ENCODE measurements at places on chromosomes 4 and X.

DNA sequence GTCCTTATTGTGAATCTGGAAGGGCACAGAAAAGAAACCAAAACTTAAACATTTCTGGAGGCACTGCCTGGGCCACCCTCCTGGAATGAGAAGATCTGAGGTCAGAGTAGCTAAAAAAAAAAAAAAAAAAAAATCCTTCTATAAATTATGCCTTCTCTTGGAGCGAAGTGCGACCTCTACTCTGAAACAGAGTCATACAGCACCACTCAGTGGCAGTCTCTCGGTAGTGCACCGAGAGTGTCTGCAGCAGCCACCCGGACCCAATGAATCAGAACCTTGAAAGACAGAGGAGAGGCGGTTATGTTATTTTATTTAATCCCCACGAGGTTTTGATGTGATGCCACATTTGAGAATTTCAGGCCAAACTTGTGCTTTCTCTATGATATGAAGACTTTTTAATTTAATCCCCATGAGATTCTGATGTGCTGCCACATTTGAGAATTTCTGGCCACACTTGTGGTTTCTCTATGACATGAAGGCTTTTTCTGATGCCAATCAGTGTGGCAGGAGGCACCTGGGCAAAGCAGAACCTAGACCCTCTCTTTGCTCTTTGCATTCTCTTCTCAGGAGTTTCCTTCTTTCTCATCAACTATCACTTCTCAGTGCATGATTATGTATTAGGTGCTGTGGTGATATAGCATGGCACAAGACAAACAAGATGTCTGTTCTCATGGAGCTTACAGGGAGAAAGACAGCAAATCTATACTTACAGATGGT is 5.6 kb upstream of the CT47C1 start:
- peak; percentile 45 for DNase-seq

DNA sequence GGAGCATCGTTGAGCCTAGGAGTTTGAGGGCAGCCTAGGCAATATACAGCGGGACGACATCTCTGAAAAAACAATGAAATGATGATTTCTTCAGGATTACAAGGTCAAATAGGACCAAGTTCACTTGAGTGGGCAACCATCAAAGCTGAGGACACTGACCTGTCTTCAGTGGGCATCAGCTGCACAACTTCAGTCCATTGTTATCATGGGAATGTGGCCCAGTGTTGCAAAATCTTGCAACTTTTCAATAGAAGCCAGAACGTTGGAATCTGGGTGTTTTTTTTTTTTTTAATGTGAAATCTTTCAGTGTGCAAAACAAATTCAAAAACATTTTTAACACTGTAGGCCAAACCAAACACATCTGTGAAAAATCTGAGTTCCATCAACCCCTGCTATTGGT is 155.4 kb upstream of the PLAC1 start:
- DNase-seq: no peak

GRCh38 chr4:148962539-148963290 is 520.5 kb upstream of the NR3C2 start:
- no peak for DNase-seq

GRCh38 chr4:178344096-178344495 is 901.9 kb upstream of the AGA start:
- no peak for DNase-seq

- DNase-seq: no peak
These were observed 286.3 kb downstream of the ANKRD50 start for GRCh38 chr4:124426279-124426678.

DNA sequence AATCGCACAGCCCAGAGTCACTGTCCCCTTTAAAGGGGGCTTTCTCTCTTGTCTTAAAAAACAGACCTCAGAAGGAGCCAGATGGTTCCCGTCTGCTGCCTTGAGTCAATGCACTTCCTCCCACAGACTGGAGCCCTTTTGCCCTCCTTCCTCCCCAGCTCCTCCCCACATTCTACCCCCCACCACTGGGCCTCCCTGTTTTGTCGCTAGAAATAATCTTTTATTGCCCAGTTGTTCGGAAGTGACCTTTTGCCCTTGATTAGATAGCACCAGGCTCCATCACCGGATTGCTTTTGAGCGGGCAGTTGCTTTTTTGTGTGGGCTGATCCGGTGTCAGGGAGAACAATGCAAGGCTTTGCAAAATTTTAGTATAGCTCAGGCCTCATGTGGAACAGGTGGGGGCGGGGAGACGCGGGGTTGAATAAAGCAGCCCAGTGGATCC is 47.7 kb downstream of the SPRY1 start:
- DNase-seq: peak; percentile 38

- DNase-seq: no peak
These were observed 35.7 kb upstream of the GABRQ start for GRCh38 chrX:152601848-152602616.

DNA sequence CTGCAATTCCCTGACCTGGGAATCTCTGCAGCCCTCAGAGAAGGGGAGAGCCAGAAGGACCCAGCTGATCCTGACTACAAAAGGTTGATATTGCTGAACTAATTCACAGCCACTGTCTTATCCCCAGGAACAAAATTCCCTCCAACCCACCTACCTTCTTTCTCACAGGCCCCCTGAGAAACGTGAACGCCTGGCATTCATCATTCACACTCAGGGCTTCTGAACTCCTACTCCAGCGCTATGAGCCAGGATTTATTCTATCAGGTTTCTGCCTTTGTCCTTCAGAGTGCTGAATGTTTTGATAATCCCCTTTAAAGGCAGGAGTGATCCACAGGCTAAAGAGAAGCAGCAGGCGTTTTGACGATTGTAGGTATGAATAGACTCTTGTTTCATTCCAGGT is 76.5 kb downstream of the KCNIP4 start:
- no peak for DNase-seq

- no peak for DNase-seq
These were observed 32.0 kb upstream of the FHL1 start for GRCh38 chrX:136115126-136115903.

DNA sequence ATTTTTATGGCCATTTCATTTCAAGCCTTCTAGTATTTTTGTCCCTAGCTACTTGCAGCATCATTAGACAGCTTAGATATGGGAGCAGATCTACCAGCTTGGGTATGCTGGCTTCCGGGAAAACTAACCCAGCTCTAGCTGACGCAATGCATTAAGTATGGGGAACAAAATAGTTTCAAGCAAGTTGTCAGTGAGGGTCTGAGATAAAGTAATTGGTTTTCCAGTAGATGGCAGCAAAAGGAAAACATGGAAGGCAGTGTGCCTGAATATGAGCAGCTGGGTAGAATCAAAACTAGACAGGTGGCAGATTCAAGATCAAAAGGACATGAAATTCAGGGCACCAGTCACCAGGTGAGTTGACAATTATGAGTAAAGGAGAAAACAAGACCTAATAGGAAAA is 340.9 kb upstream of the CTSO start:
- no peak for DNase-seq

- DNase-seq: no peak
These were observed 113.0 kb upstream of the TLR3 start for GRCh38 chr4:185955826-185956543.

- no peak for DNase-seq
These were observed 1.6 kb downstream of the RPL9 start for GRCh38 chr4:39456946-39457763.

DNA sequence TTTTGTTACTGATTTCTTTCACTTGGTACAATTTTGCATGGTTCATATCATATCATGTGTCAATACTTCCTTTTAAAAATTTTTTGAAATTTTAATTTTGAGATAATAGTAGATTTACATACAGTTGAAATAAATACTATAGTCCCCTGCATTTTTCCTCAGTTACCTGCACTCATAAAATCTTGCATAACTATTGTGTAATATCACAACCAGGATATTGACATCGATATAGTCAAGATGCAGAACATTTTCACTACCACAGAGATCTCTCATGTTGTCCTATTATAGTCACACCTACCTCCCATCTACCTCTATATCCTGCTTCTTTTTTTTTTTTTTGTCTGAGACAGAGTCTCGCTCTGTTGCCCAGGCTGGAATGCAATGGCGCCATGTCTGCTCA is 36.7 kb upstream of the MSN start:
- DNase-seq: no peak

DNA sequence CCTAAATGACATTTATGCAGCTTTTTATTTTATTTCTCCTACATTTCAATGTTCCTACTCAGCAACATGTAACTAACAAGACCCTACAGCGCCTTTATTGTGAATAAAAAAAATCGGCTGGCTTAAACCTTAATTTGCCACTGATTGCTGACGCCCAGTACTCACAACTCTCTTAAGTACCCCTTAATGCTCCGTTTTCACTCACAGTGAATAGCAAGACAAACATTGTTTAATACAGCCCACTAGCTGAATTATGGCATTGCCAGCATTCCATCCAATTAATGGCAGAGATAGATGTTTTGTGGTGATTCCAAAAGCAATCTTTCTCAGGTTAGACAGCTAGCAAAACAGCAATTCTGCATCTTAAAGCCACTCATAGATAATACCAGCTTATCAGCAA is 61.1 kb downstream of the PPARGC1A start:
- no peak for DNase-seq

DNA sequence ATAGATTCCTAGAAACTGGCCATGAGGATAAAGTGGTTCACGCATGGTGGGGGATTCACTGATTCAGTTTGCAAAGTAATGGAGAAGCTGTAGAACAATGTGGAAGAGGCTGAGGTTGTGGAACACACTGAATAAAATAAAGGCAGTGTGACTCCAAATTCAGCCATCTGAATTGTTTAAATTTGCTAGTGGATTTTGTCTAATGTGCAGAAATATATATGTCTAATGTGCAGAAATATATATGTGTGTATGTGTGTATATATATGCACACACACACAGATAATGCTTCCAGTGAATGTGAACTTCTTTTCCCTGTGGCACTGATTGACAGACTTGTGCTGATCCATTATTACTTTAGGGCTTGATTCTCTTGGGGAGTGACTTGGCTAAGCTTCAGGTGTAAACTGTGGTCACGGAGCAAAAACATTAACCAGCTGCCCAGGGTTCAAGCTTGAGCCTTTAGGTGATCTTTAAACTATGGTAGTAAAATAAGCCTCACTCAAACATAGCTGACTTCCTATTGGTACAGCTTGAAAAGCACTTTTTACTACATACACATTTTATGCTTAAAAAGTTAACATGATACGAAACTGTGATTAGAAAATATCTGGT is 3.5 kb downstream of the STBD1 start:
- no peak for DNase-seq

DNA sequence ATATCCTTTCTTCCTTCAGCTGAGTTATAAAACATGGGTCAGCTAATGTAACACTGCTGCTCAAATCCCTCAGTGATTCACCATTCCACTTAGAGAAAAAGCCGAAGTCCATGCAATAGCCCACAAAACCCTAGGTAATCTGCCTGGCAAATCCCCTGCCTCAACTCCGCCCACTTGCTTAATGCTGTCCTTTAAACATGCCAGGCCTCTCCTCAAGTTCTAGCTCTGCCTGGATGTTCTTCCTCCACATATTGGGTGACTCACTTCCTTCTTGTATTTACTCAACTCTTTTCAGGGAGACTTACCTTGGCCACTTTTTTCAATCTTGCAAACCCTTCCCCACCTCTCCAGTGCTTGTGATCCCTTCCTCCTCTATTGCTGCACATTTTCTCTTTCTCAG is 89.8 kb downstream of the EMCN start:
- DNase-seq: no peak

GRCh38 chr4:73707269-73707875 is 33.0 kb upstream of the CXCL8 start:
- DNase-seq: no peak
